ENCODE measurements at places on chromosomes 2 and 18. TPM values are rescaled to one million over a fixed set of nuclear protein-coding genes. Genes with fewer than 3 reads are reported as not detected.

The DSG1 gene
- not detected for total RNA-seq

The CGREF1 gene
- 1.1 TPM for total RNA-seq

The SERPINB7 gene
- not detected for total RNA-seq

The AFF3 gene
- total RNA-seq = 0.09 TPM

The PID1 gene
- not detected for total RNA-seq

The FOXI3 gene
- not detected for total RNA-seq

The ACMSD gene
- total RNA-seq = not detected

The CD226 gene
- total RNA-seq = 95.4 TPM

The AGXT gene
- not detected for total RNA-seq

The SP140L gene
- total RNA-seq = 61.4 TPM

The AMER3 gene
- total RNA-seq = not detected

The PKDCC gene
- not detected for total RNA-seq

The RGPD3 gene
- total RNA-seq = not detected

The PUM2 gene
- total RNA-seq = 120 TPM

The DSEL gene
- total RNA-seq = 0.05 TPM

The POTEJ gene
- not detected for total RNA-seq

The PLEK gene
- total RNA-seq = 42.5 TPM

The GNAL gene
- 0.52 TPM for total RNA-seq

The SOS1 gene
- total RNA-seq = 134 TPM

The CXCR4 gene
- 160 TPM for total RNA-seq

The HOXD9 gene
- not detected for total RNA-seq

The NPPC gene
- total RNA-seq = not detected

The R3HDM1 gene
- total RNA-seq = 57.3 TPM
